ENCODE measurements at places on chromosomes 12 and 14.

GRCh38 chr12:107058190-107058589 is 35.2 kb downstream of the CRY1 start:
- no peak for DNase-seq

GRCh38 chr12:61870658-61871484 is 389.3 kb upstream of the USP15 start:
- DNase-seq: no peak

DNA sequence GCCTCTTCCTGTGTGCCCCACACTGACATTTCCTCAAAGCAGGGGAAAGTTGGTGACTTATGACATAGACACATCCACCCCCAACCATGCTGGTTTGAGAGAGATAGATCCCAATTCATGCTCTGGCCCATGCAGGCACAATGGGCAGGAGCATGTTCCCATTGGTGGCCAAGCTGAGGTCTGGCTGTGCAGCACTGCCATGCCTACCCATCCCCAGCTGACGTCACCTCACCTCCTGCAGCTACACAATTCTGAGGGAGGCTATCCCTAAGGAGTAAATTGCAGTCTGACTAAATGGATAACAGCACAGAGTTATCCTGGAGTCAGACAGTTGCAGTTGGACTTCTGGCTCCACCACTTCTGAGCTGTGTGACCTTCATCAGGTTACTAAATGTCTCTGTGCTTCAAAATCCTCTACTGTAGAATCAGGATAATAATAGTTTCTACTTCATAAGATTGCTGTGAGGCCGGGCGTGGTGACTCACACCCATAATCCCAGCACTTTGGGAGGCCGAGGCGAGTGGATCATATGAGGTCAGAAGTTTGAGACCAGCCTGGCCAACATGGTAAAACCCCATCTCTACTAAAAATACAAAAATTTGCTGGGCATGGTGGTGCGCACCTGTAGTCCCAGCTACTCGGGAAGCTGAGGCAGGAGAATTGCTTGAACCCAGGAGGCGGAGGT is 323.9 kb downstream of the BCL11B start:
- DNase-seq: no peak

GRCh38 chr12:45368841-45369489 is 153.1 kb downstream of the ANO6 start:
- no peak for DNase-seq

DNA sequence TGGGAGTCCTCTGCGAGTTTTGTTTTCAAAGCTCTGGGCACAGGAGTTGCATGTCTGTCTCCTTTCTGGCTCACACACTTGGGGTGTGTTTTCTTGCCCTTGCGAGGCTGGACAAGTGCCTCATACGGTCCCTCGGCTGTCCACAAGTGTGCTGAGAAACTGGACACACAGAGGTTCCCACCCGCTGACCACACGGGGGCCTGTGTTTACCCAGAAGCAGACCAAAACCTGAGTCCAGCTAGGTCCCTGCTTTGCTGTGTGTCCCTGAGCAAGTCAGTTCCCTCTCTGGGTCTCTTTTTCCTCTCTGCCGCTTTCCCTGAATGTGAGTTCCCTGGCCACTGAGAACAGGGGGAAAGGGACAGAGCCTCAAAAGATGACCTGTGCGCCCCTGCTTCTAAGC is 678 bp upstream of the OAS2 start:
- DNase-seq: no peak

GRCh38 chr12:50052964-50053363 is 4.4 kb upstream of the ASIC1 start:
- DNase-seq: no peak

- DNase-seq: no peak
These were observed 39.8 kb upstream of the LMNTD1 start for GRCh38 chr12:25592725-25593495.

All from activated naive CD4-positive, alpha-beta T cell treated with anti-CD3 and anti-CD28 coated beads, Interleukin-2, amount 50 U/mL, for 16 hours (primary cell).